ENCODE measurements at places on chromosomes 6 and 20.
A peak's percentile ranks its signal among the peaks of the same experiment; 100 is the strongest.

DNA sequence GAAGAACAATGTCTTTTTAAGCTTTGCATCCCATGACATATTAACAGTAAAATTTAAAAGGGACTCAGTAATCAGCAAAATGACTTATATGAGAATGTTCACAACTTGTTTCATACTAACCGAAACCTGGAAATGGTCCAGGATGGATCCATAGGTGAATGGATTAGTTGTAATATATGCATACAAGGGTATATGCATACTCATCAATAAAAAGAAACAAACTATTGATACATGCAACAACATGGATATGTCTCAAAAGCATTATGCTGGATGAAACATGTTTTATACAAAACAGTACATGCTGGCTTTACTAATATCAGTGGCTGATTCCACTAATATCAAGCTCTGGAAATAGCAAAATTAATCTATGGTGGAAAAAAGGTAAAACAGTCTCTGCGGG lies 108.5 kb upstream of the HIVEP1 start:
- DNase-seq: no peak

GRCh38 chr6:10511477-10511876 lies 9.7 kb upstream of the GCNT2 start:
- DNase-seq: peak; percentile 71

- peak; percentile 25 for DNase-seq
Measured at GRCh38 chr20:10864076-10864672, 190.4 kb upstream of the JAG1 start.

GRCh38 chr6:115582386-115582785 lies 478.3 kb downstream of the FRK start:
- no peak for DNase-seq

DNA sequence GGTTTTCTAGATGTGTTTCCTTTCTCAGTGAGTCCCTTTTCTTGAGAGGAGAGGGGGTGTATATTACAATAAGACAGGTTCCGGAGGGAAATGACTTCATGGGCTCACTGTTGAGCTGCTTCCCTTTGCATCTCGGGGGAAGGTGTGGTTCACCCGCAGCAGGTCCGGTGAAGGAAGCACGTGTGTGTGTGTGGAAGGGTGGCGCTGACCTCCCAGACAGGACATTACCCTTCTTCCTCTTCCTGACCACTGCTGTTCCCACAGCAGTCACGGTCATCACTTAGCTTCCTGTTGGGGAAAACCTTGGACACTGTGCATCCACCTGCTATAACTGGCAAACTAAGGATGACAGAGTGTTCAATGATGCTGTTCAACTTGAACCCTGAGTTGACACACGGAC lies 83.6 kb downstream of the PLEKHG1 start:
- DNase-seq: no peak
